ENCODE measurements at places on chromosomes 7 and 10.
A peak's percentile ranks its signal among the peaks of the same experiment; 100 is the strongest.

GRCh38 chr10:18097524-18097923, 42.7 kb upstream of the CACNB2 start:
- DNase-seq, result no peak

DNA sequence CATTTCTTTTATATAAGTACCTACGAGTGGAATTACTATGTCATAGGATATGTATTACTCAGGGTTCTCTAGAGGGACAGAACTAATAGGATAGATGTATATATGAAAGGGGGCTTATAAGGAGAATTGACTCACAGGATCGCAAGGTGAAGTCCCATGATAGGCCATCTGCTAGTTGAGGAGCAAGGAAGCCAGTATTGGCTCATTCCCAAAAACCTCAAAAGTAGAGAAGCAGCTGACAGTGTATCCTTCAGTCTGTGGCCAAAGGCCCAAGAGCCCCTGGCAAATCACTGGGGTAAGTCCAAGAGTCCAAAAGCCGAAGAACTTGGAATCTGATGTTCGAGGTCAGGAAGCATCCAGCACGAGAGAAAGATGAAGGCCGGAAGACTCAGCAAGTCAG, 59.8 kb downstream of the GALNT17 start:
- no peak for DNase-seq

- no peak for DNase-seq
These were observed 238.6 kb upstream of the SHH start for GRCh38 chr7:156050636-156051569.

- DNase-seq, result peak; percentile 70
These were observed 33.5 kb downstream of the HTRA1 start for GRCh38 chr10:122494833-122495232.

DNA sequence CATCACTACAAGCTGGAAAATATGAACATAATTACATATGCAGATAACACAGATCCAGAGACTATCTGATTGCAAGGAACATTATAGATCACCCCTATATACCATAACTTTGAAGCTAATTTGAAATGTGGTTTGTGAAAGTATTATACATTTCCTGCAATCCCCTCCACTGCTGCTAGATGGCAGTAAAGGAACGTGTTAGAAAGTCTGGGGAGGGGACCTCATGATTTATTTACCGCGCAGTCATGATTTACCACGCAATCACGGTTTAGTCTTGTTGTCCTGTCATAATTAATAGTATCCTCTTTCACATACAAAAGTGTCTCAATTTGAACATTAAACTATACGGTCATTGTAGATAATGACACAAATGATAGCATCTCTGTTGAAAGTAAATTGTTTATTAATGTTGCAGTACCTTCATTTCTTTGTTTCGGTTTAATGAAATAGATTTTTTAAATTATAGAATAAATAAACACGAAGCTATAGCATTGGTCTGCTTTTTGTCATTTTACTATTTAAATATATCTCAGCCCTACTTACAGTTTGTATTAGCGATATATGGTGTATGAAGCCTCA, 145.3 kb upstream of the PRSS1 start:
- no peak for DNase-seq

- DNase-seq, result no peak
These were observed 101.5 kb upstream of the GPR26 start for GRCh38 chr10:123564631-123565030.

GRCh38 chr7:1407892-1408291, 51.4 kb downstream of the MICALL2 start:
- no peak for DNase-seq

GRCh38 chr7:3548815-3549214, 247.8 kb downstream of the SDK1 start:
- DNase-seq, result no peak

DNA sequence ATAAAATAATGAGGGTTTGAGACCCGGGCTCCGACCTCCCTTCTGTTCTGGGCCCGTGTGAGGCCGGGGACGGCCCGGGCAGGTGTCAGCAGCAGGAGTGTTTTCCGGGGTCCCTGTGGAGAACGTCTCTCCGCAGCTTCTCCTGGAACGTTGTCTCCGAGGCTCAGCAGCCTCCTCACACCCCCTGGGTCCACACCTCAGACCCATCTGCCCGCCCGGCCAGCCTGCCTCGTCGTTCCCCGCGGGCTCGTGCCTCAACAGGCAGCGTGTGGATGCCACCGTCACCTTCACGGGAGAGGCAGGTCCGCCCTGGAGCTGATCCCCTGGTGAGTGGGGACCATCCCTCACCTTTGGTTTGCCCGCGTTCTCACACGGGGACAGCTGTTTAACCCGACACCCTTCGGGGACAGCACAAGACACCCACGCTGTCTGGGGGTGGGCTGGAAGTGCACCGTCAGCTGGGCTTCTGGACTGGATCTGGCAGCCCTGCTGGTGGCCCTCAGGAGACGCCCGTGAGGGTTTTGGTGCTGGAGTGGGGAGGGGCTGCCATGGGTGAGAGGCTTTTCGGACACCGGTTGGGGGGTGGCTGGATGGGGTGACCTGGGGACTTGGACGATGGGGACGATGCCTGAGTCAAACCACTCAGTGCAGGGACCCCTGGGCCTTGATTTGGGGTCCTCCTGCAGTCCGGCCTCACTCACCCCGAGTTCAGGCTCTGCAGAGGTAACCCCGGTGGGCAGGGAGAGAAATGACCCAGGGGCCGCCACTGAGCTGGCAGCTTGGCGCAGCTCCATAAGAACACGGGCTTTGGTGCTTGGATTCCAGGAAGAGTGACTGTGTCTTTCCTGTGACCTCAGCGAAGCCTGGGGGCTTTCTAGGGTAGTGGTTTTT, 131.7 kb downstream of the DNAJB6 start:
- no peak for DNase-seq

DNA sequence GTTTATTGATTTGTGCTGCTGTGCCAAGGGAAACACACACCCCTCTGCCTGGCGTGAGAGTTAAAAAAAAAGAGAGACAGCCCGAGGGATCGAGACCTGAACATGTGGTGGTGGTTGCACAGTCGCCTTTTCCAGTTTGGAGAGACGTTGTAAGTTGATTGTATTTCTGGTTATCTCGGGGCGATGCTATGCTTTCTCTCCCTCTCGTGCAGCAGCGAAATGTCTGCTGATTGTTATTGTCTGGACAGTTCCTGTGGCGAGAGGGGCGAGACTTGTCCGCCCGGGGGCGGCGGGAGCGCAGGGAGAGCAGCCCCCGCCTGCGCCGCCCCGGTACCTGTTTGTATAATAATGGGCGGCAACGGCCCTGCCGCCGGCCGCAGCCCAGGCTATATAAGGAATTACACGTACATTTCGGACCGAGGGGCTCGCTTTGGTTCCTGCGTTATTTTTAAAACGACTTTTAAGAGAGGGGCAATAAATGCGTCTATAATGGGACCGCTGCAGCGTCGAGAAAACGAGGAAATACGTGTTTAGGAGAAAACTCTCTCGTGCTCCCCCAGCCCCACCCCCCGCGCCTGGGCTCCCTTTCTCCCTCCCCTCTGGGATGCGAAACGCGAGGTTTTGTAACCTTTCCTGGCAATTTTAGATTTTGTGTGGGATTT, 1.7 kb downstream of the ZEB1 start:
- peak; percentile 62 for DNase-seq

GRCh38 chr7:78788464-78788863, 665.0 kb downstream of the MAGI2 start:
- no peak for DNase-seq

- no peak for DNase-seq
These were observed 92.4 kb downstream of the CYP26A1 start for GRCh38 chr10:93166134-93166533.

DNA sequence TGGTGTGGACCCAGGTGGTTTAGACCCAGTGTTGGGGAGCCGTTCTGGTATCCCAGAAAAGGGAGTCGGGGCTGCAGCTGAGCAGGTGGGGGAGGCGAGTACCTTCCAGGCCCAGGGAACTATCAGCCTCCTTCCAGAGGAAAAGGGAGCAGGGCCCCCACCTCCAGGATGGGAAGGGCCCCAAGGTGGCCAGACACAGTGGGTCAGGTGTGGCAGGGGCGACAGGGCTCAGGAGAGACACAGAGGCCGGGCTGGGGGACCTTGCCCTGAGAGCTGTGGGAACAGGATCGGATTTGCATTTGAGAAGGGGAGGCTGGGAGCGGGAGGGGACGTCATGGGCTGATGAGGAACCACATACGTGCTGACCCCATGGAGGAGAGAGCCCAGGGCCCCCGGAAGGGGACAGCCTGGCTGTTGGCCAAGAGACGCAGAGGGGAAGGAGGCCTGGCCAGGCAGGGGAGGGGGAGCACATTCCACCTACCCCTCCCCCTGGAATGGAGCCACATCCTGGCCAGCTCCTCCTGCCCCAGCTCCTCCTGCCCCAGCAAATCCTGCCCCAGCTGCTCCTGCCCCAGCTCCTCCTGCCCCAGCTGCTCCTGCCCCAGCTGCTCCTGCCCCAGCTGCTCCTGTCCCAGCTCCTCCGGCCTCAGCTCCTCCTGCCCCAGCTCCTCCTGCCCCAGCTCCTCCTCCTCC, 9.7 kb upstream of the TTYH3 start:
- no peak for DNase-seq

All from Right ventricle myocardium superior (tissue), 1 donor.